ENCODE measurements at places on chromosomes 5 and 9. TPM values are rescaled to one million over a fixed set of nuclear protein-coding genes. Genes with fewer than 3 reads are reported as not detected.

GRCh38 chr5:126675338-126675737, 74.6 kb downstream of the PHAX start:
- no peak for DNase-seq

DNA sequence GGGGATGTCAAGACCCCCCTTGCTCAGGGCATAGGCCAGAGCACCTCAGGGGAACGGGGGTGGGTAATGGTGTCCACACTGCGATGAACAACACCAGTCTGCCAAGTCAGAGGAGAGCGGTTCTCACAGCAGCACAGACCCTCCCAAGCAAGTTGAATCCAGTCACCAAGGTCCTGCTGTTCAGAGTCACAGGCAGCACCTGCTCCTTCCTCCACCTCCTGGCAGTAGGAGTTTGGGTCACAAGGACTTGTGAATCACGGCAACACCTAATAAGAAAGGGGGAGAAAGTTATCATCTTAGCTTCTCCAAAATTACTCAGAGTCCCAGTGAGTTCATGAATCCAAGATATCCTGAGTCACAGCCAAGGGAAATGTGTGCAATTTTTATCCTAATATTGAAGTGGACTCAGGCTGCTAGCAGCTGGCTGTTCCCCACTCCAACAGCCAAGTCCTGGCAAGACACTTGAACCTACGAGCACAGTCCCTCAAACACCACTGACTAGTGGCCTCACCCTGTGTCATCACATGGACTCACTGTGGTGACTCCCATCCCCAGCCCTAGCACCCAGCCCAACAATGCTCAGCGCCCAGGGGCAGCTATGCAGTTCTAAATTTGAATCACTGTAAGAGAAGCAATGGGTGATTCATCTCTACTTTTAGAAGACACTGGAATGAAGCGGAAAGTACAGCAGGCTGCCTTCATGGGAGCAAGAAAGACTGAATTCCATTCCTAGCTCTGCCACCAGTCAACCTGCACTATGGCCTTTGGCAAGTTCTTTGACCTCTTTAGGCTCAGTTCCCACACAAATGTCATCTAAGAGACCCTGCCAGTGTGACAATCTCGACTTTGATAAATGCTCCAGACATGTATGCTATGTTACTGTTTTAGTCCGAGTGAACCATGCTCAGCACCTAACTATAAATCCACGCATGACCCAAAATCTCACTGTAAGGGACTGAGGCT, 113.7 kb downstream of the KLHL3 start:
- no peak for DNase-seq

GRCh38 chr9:99011161-99011709, 67.5 kb downstream of the COL15A1 start:
- DNase-seq, result no peak

DNA sequence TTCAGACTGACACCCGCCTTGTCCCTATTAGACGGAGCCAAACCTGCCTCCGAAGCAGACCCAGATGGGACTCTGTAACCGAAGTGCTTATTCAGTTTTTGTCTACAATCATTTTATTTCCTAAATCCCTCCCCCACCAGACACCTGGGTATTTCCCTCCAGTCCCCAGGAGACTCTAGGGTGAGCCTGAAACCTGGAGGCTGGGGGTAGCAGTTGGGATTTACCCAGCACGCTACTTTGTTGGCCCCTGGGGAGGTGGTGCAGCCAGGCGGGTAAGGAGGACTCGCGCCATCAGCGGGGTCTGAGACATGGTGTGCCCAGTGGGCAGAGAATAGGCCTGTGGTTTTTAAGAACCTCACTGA, 1.3 kb upstream of the LHX2 start:
- no peak for DNase-seq

- DNase-seq, result no peak
These were observed 125.6 kb downstream of the ARL15 start for GRCh38 chr5:54184806-54185205.

DNA sequence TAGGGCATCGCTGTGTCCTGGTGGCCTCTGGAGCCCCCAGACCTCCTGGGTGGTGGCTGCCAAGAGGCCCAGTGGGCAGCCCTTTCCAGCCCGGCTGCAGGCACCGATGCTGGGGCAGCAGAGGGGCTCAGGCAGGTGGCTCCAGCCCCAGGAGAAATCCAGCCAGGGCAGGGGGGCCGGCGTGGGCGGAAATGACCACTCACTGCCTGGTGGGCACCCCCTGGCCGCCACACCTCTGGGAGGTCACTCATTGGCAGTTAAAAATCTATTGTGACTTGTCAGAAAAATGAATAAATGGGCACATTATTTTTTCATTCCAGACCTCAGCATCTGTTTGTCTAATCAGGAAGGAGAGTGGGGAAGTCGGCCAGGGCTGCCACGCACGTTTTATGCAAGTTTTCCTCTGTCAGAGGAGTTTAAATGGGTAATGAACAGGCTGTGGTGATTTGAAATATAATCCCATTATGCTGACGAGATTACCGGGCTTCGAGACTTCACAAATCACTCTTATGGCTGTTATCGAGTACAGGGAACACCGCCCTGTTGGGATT, 171.9 kb downstream of the GAPVD1 start:
- no peak for DNase-seq

GRCh38 chr9:79925326-79925725, 353.6 kb downstream of the TLE4 start:
- DNase-seq, result no peak

- DNase-seq, result no peak
These were observed 35.5 kb downstream of the PIP5K1B start for GRCh38 chr9:68740561-68740960.

GRCh38 chr9:71253011-71253410, 131.6 kb upstream of the TRPM3 start:
- DNase-seq, result no peak

DNA sequence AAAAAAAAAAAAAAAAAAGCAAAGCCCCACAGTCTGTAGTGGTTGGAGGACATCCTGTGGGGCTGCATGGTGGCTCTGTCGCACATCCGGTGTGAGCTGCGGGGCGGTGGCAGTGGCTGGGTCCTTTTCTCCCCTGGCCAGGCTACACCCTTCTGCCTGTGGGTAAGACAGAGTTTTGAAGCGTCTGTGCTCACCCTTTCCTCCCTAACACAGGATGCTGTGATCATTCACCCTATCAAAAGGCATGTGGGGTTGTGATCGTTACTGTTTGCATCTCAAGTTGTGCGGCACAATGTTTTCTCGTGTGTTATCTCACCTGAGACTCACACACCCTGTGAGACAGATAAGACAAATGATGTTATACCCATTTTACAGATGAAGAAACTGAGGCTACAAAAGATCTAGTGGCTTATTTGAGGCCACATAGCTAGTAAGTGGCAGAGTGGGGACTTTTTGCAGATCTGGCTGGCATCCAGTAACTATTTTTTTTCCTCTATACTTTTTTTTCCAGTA, 17.5 kb downstream of the IRF1 start:
- peak; percentile 97 for DNase-seq

DNA sequence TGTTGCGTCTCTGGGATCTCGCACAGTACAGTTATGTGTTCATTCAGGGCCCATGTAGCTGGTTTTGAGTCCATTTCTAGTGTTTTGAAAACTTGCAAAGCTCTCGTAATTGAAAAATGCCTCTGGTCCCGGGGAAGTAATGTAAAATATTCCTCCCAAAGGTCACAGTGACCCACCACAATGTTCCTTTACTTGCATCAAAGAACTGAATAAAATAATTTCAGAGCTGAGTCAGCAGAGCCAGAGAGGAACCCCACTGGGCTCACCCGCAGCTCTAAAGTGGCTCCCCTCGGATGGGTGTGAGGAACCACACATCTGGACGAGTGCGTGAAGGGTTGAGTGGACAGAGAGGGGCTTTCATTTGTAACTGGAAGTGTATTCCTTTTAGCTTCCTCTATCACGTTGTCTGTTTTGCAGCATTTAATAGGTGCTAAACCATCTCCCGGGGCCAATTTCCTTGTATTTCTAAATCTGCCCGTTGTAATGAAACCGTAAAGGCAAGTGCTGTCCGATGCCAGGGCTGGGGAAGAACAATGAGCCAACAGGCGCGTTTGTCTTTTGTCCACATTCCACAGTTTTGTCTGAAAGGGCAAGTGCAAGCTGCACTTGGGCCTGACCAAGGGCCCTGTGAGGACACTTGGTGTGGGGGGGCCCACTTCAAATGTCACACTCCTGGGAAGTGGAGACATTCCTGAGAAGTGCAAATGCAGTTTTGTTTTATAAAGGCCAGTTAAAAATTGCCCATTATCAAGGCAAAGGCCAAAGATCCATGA, 29.9 kb downstream of the COL5A1 start:
- no peak for DNase-seq

DNA sequence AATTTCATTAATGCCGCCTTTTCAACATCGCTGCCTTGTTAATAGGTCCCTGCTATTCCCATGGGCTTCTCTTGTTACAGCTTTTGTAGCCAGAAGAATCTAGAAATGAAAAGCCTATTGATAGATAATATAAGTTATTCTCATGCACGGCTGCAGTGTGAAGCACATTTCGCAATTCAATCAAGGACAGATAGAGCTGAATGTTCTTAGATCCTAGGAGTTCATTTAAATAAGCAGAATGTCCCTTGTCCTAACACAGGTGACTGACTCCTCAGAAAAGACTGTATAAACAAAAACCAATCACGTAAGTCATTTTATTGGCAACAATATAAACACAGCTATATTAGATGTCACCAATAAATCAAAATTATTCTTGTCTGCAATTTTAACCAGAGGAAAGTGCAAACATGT, 9.4 kb downstream of the GLIS3 start:
- no peak for DNase-seq

- no peak for DNase-seq
These were observed 66.1 kb downstream of the TRPM6 start for GRCh38 chr9:74821636-74822035.

- DNase-seq, result no peak
These were observed 4.6 kb downstream of the CDKN2A start for GRCh38 chr9:21989440-21990189.

CAMK2A gene
- polyA plus RNA-seq, result not detected

DNA sequence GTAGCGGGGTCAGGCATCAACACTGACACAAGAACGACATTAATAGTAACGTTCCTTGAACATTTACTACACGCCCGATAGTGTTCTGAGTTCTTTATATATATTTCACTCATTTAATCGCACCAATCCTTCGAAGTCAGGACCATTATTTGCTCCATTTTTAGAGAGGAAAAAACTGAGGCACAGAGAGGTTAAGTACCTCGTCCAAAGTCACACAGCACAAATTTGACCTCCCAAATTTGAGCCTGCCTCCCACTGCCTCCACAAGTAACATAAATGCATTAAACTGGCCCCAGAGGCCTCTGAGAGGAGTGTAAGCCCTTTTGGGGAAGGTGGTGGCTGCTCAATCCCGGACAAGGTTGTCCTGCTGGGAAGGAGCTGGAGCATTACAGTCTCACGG, 5.8 kb downstream of the RGS14 start:
- no peak for DNase-seq

PDGFRB gene
- not detected for polyA plus RNA-seq

GRCh38 chr5:5941486-5941885, 436.9 kb downstream of the MED10 start:
- no peak for DNase-seq

GRCh38 chr5:135245521-135246499, 153.2 kb downstream of the MACROH2A1 start:
- DNase-seq, result no peak

DNA sequence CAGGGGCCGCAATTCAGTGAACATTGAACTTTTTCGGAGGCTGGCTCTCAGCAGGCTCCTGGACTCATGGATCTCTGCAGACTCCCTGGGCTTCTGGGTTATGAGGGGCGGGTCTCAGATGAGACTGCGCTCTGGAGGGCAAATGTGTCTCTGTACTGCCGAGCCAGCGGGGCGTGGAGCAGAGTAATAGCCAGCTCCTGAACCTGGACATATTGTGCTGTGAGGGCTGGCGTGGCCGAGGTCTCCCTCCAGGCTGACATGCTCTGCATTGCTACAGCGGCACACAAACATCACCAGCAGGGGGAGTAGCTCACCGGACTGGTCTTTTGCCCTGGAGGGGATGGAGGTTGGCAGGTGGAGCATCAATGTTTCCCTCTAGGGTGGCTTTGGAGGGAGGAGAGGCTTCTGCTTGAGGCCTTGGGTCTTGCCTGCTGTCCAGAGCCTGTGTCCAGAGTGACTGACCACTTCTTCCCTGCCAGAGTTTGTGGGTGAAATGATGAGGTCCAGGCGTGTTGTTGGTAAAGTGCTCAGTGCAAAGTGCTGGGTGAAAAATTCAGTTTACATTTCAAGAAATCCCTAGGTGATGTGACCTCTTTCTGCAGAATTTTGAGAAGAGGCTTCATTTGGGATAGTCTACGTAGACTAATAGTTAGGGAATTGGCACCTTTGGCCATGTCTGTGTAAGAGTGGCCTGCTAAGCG, 10.9 kb upstream of the GADD45G start:
- peak; percentile 31 for DNase-seq

- DNase-seq, result no peak
These were observed 143.0 kb downstream of the ADAMTS6 start for GRCh38 chr5:65338606-65339151.

DNA sequence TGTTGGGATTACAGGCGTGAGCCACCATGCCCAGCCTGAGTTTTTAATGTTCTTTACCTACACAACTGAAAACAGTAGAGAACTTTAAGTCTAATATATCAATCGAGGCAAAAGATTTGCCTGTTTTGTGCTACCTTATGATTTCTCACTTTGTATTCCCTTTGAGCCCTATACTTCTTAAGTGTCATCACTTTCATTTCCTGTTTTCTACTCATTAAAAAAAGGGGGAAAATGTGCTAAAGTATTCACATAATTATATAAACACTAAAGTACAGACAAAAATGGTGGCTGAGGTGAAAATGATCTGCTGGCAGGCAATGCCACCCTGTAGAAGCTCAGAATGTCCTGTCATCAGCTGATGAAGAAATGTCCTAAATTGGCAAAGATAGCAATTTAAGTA, 23.6 kb downstream of the ATG10 start:
- no peak for DNase-seq

- DNase-seq, result no peak
These were observed 22.4 kb upstream of the IRX4 start for GRCh38 chr5:1905108-1905507.

DNA sequence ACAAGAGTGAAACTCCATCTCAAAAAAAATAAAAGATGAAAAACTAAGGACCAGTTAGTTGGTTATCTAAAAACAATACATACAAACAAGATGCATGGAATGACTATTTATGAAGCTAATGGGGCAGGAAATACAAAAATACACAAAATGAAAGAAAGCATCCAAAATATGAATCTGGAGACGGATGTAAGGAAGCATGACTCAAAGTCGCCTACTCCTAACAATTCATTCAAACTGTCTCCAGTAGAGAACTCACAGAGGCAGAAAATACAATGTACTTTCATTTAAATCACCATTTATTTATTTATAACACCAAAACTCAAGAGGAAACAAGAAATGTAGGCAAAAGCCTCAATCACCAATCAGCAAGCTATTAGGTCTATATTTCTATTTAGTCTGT, 68.4 kb downstream of the SCAI start:
- no peak for DNase-seq

DNA sequence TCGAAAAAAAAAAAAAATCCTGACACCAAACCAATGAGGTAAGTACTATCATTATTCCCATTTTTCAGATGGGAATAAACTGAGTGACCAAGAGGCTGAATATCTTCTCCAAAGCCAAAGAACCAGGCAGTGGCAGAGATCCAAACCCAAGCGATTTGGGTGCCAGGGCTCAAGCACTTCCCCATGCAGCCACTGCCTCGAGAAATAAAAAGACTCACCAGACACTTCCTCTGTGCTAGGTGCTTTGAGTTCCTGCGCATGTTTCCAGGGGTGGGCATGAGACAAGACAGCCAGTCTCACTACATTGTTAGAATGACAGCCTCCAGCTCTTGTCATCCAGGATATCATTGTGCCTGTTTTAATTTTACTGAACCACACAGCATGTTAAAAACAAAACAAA, 2.3 kb upstream of the RPL26L1 start:
- DNase-seq, result no peak
